ENCODE measurements at places on chromosomes 6 and 20. TPM values are rescaled to one million over a fixed set of nuclear protein-coding genes. Genes with fewer than 3 reads are reported as not detected.
A peak's percentile ranks its signal among the peaks of the same experiment; 100 is the strongest.

GRCh38 chr6:32954986-32955802 is 2.3 kb upstream of the HLA-DMA start:
- H3K4me3 ChIP-seq: no peak overlapping the region
- H3K4me1 ChIP-seq: peaks cover 33% of the 10 kb centered on the region
- no peaks in the 10 kb centered on the region for H3K36me3 ChIP-seq

Gene CAP2
- total RNA-seq: not detected

DNA sequence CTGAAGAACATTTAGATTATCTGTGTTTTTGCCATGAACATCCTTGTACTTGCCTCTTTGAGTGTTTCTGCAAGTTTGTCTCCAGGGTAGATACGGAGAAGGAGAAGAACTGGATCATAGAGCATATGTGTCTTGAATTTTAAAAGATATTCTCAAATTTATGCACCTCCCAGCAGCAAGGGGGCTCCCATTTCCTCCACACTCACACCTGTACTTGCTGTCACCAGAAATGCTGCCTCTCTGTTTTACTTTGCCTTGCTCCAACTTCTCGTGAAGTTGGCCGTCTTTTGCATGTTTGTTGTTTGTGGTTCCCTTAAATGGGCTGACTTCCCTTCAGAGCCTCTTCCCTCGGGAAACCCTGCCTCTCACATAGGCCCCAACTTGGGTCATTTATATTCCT is 171.0 kb downstream of the TFAP2C start:
- DNase-seq: no peak
- no peak overlapping the region for H3K27ac ChIP-seq
- H3K4me1 ChIP-seq: no peaks in the 10 kb centered on the region
- H3K27me3 ChIP-seq: no peaks in the 10 kb centered on the region

Gene RSPH9
- total RNA-seq: not detected

DNA sequence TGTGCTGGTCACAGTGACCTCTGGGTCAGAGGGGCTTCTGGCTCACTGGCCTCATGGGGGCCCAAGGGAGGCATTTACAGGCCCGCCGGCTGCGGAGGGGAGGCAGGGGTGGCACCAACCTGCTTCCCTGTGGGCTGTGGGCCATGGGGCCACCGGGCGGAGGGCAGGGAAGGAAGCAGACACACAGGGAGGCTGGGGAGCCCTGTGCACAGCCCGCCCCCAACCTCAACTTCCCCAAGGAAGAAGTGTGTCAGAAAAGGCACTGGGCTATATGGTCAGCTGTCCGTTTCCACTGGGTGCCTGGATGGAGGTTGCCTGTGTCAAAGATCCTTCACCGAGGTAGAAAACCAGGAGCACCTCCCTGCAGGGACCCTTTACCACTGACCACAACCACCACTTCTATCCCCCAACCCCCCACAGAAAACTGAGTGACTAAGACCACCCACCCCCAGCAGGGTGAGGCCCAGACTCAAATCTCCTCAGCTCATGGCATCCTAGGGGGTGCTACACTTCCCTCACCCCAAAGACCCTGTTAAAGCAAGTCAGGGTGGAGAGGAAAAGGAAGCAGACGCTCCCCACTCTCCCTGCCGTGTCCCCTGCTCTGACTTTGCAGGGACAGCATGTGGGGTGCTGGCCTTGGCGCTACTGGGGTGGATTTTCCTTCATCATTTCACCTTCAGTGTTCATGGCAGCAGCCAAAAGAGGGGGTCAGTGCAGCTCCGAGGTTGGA is 5.6 kb downstream of the CST3 start:
- H3K27ac ChIP-seq: no peak overlapping the region
- H3K36me3 ChIP-seq: no peaks in the 10 kb centered on the region
- no peak overlapping the region for H3K4me3 ChIP-seq

Gene MYH7B
- 0.51 TPM for total RNA-seq

DNA sequence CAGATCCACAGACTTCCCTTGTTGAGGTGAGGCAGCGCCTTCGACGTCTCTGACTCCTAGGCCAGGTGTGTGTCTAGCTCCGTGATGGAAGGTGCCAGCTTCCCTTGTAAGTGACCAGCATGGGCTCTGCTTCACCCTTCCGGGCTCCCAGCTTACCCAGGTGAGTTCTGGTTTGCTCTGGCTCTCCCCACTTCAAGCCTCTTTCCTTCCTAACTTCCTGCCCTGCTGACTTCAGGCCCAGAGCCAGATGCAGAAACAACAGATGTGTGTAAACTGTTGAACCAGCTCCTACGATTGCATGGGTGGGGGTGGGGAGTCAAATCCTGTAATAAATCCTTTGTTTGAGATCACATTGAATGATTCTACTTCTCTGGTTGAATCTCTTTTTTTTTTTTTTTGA is 51.6 kb upstream of the BMP6 start:
- no peak overlapping the region for H3K27ac ChIP-seq
- no peaks in the 10 kb centered on the region for H3K4me1 ChIP-seq
- no peak for DNase-seq
- H3K36me3 ChIP-seq: no peaks in the 10 kb centered on the region

DNA sequence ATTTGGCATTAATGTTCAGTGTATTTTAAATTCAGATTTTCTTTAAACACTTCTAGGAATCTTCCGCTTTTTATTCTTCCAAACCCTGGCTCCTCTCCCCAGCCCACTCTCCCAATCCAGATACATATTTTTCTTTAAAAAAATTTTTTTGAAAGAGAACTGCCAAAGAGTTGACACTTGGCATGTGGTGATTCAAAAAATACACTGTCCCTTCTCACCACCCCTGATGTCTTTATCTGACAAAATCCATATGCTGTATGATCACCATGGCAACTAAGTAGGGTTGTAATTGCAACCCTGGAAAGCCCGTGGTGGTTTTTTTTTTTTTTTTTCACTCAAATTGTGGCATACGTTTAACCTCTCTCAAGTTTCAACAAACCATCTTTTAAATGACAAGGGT is 355.8 kb upstream of the SASH1 start:
- H3K4me3 ChIP-seq: no peak overlapping the region
- no peaks in the 10 kb centered on the region for H3K27me3 ChIP-seq
- no peaks in the 10 kb centered on the region for H3K4me1 ChIP-seq

- no peaks in the 10 kb centered on the region for H3K27me3 ChIP-seq
- H3K4me3 ChIP-seq: no peak overlapping the region
- peaks cover 2% of the 10 kb centered on the region for H3K4me1 ChIP-seq
These were observed 14.9 kb upstream of the PPARD start for GRCh38 chr6:35327349-35328027.

DNA sequence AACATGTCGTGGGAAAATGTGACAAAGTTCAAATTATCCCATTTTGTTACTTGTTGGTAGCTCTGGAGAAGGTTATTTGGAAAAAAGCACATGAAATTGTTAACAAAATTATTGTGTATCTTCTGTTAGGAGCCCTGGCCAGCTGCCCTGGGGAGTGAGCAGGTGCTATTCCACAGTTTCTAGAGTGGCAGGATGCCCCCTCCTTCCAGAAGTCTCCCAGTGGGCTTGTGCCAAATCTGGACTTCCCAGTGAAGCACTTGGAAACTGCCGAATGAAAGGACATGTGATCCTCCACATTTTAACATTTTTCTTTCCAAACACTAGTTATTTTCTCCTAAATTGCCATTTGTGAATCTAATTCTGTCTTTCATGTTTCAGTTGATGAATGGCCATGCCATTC is 66.9 kb upstream of the CLDN20 start:
- H3K4me1 ChIP-seq: no peaks in the 10 kb centered on the region
- DNase-seq: no peak
- no peak overlapping the region for H3K27ac ChIP-seq

GRCh38 chr6:37205175-37205996 is 35.4 kb downstream of the PIM1 start:
- no peak for DNase-seq
- H3K4me3 ChIP-seq: no peak overlapping the region
- no peaks in the 10 kb centered on the region for H3K27me3 ChIP-seq
- H3K27ac ChIP-seq: no peak overlapping the region
- H3K36me3 ChIP-seq: no peaks in the 10 kb centered on the region
- peaks cover 26% of the 10 kb centered on the region for H3K4me1 ChIP-seq

DNA sequence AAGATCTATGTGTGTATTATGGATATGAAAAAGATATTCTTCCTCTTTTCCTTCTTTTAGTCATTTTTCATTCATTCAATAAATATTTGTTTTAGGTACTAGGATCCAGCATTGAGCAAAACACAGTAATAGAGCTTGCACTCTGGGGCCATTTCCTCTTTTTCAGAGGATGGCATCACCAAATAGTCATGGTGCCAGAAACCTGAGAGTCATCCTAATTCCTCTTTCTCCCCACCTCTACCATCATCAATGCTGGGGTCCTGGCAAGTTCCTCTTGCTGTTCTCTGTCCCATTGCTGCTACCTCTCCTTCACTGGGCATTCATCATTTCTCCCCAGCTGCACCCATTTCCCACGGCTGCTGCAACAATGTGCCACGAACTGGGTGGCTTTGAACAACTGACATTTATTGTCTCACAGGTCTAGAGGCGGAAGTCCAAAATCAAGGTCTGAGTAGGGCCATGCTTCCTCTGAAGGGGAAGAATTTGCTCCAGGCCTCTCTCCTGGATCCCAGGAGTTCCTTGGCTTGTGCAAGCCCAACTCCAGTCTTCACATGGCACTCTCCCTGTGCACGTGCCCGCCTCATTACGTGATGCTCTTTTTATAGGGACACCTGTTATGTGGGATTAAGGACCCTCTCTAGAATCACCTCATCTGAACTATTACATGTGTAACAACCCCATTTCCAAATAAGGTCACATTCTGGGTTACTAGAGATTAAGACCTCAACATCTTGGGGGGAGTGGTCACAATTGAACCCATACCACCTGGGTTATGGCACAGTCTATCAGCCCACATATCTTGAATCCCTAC is 9.5 kb upstream of the IGF2R start:
- H3K27ac ChIP-seq: no peak overlapping the region
- no peaks in the 10 kb centered on the region for H3K4me1 ChIP-seq
- DNase-seq: no peak
- H3K27me3 ChIP-seq: peaks cover 5% of the 10 kb centered on the region
- no peak overlapping the region for H3K4me3 ChIP-seq

Gene NCOA3
- 68.9 TPM for total RNA-seq

DNA sequence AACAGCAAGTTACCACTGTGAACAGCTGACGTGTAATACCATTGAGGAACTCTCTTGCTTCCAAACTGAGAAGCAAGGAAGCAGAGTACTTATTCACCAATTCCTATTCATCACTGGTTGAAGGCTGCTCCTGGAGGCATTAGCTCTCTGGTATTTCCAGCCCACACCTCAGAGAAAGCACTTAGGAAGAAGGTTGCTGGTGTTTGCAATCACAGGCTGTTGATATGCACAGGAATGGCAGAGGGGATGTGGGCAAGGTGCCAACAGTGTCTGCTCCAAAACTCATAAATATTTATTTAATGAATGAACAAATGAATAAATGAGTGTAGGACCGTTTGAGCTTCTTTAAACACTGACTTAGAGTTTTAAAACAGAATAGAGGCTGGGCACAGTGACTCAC is 6.9 kb upstream of the RRBP1 start:
- no peaks in the 10 kb centered on the region for H3K4me1 ChIP-seq
- H3K27me3 ChIP-seq: no peaks in the 10 kb centered on the region
- no peaks in the 10 kb centered on the region for H3K36me3 ChIP-seq
- H3K4me3 ChIP-seq: no peak overlapping the region

GRCh38 chr6:69887026-69887425 is 20.7 kb downstream of the COL19A1 start:
- no peak for DNase-seq
- H3K4me1 ChIP-seq: no peaks in the 10 kb centered on the region
- H3K27ac ChIP-seq: no peak overlapping the region

DNA sequence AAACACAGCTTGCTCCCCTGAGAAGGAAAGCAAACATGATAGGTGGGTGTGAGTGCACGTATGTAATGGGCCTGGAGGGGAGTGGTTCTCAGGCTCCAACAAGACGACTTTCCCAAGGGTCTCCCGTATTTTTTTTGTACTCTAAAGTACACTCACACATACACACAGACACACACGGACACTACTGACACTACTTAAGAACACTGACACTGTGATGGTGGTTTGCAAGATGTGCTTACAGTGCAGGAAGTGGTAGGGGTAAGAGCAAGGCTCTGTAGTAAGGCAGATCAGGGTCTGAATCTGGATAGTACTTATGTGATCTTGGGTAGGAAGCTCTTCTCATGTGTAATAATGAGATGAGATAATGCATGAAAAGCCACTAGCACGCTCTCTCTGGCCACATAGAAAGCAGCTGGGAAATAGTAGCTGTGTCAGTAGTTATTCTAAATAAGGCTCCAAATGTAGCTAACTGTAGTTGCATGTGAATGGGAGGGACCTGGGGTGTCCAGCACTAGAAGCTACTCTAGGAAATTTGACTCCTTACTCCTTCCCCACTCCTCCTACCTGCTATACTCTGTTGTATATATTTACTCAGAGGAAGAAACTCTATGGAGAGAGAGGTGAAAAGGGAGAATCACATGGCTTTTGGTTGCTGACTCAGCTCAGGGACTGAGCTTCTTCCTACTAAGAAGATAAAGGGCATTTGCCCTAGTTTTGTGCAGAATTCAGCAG is 8.4 kb upstream of the ZBTB24 start:
- H3K27me3 ChIP-seq: no peaks in the 10 kb centered on the region

Gene AVP
- total RNA-seq: not detected

DNA sequence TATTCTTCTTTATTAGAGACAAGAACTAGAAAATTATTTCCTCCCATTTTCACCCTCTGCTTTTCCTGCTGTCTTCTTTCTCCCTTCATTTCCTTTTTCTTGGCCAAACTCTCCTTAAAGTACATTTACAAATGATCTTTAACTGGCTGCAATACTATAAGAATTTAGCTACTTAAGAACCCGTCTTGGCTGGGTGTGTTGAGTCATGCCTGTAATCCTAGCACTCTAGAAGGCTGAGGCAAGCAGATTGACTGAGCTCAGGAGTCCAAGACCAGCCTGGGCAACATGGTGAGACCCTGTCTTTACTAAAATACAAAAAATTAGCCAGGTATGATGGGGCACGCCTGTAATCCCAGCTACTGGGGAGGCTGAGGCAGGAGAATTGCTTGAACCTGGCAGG is 39.3 kb upstream of the SRPK1 start:
- no peak overlapping the region for H3K27ac ChIP-seq
- no peaks in the 10 kb centered on the region for H3K36me3 ChIP-seq
- no peak overlapping the region for H3K4me3 ChIP-seq

GRCh38 chr6:144335914-144336313 is 50.8 kb downstream of the UTRN start:
- H3K27ac ChIP-seq: peak overlapping the region; percentile 90
- peaks cover 37% of the 10 kb centered on the region for H3K4me1 ChIP-seq
- no peak overlapping the region for H3K4me3 ChIP-seq
- no peaks in the 10 kb centered on the region for H3K36me3 ChIP-seq
- DNase-seq: peak; percentile 23
- H3K27me3 ChIP-seq: no peaks in the 10 kb centered on the region

Gene L3MBTL3
- total RNA-seq: 22.5 TPM

Gene PKHD1
- total RNA-seq: not detected

GRCh38 chr6:163310973-163311383 is 103.5 kb upstream of the QKI start:
- H3K36me3 ChIP-seq: no peaks in the 10 kb centered on the region
- peaks cover 6% of the 10 kb centered on the region for H3K27me3 ChIP-seq
- no peak for DNase-seq
- H3K4me3 ChIP-seq: no peak overlapping the region
- no peak overlapping the region for H3K27ac ChIP-seq
- no peaks in the 10 kb centered on the region for H3K4me1 ChIP-seq

DNA sequence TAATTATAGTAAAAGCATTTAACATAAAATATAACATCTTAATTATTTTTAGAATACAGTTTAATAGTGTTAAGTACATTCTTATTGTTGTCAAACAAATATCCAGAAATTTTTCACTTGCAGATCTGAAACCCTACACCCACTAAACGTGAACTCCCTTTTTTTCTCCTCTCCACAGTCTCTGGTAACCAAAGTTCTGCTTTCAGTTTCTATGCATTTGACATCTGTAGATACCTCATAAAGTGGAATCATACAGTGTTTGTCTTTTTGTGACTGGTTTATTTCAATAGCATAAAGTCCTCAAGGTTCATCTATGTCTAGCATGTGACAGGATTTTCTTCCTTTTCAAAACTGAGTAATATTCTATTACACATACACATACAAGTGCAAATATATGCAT is 286.3 kb downstream of the BTBD3 start:
- no peak for DNase-seq
- no peaks in the 10 kb centered on the region for H3K27me3 ChIP-seq
- H3K4me1 ChIP-seq: no peaks in the 10 kb centered on the region

All from T-cell (primary cell).